ENCODE measurements at places on chromosomes 12 and 14.

- DNase-seq: no peak
Observed at GRCh38 chr14:53872681-53873089, 83.9 kb downstream of the BMP4 start.

GRCh38 chr12:65497660-65498059 lies 219.2 kb downstream of the MSRB3 start:
- no peak for DNase-seq

GRCh38 chr12:71436696-71437095 lies 2.9 kb upstream of the LGR5 start:
- DNase-seq: no peak

DNA sequence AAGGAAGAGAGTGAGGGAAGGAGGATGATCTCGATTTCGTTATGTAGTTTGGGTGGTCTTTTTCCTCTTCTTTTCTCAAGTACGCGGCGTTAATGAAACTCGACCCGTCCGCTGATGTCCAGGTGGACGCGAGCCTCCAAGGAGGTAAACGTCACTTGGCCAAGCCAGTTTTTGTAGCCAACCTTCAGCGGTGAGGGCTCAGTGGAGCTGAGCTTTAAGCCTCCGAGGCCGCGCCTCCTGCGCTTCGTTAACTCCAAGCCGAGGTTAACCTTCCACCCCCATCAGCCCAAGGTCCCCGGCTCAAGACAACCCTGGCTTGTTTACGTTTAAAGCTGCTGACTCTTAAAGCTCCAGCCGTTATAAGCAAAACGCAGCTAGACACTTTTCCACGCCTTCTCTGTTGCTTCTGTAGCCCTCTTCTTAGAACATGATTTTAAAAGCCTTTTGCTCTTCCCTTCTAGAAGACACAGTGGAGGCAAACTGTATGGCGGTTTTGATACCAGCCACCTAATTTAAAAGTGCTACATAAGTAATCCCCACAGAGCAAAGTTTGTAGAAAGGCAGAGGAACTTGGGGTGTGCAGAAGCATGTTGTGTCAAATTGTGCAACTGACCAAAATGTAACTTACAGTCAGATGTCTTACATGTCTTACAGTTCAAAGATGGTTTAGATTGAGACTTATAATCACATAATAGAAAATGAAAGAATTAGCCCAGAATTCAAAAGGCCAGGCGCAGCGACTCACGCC lies 923 bp upstream of the ITPR2 start:
- no peak for DNase-seq

DNA sequence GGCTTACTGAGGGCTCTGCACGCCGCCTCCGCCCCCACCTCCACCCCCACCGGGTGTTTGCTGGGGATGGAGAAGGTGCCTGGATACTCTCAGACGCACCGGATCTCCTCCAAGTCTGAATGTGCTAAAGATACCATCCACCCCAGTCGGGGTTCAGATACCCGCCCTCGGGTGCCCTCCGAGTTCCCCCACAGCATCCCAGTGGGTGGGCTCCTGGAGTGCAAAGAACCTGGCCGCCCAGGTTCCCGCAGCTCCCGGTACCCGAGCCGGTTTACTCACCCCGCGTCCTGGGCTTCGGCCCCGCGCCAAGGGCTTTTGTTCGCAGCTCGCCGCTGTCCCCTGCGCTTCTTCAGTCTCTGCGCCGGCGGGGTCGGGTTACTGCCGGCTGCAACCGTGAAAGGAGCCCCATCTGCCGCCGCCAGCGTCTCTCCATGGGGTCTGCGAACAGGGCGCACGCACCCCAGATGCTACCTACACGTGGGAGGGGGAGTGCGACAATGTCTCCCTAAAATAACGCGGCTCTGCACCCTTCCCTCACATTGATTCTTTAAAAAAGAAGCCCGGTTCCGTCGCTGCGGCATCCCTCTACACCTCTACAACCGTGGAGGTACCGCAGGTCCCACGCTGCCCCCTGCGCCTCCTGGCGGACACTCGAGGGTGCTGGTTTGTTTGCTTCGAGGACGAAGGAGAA lies at the start of gene CCDC177:
Gene CCDC177, minus strand, starts transcription at position 609 of the 691 bp plus-strand sequence. CDS start 1,249 bp downstream, outside the sequence.
- peak; percentile 66 for DNase-seq

GRCh38 chr12:66244446-66244845 lies 55.4 kb downstream of the IRAK3 start:
- no peak for DNase-seq

GRCh38 chr14:68801631-68802030 lies 8.8 kb upstream of the ZFP36L1 start:
- no peak for DNase-seq

DNA sequence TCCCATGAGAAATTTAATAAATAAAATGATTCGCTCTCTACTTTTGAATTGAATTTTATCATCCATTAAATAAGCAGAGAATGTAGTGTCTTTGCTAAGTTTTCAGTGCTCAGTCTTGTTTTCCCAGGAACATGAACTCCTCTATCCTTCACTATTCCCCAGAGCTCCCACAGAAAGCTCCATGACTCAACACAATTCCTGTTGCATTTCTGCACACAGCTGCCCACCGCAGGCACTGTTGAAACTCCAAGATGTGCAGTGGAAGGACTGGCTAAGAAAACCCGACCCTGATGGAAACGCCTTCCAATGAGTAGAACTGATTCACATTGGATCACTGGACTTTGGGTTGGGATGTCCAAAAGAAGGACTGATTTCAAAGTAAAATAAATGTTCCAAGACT lies 202.4 kb upstream of the AMIGO2 start:
- DNase-seq: no peak

GRCh38 chr12:58616618-58617017 lies 303.7 kb downstream of the LRIG3 start:
- DNase-seq: no peak

GRCh38 chr12:14741153-14741552 lies 44.8 kb upstream of the GUCY2C start:
- DNase-seq: no peak

GRCh38 chr12:108099073-108099472 lies 30.0 kb upstream of the WSCD2 start:
- no peak for DNase-seq

DNA sequence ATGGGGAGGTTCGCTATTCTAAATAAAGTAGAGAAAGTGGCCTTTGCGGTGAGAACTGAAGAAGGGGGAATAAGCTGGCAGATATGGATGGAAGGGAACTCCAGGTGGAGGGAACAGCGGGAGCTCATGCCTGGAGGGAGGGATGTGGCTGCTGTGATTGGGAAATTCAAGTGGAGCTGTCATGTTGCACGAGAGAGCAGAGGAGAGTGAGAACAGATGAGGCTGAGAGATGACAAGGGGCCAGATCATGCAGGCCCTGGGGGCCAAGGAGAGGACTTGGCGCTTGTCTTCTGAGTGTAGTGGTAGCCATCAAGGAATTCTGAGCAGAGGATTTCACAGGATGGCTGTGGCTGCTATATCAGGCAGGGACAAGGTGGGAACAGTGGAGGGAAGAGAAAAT lies 35.0 kb downstream of the TGFB3 start:
- no peak for DNase-seq

DNA sequence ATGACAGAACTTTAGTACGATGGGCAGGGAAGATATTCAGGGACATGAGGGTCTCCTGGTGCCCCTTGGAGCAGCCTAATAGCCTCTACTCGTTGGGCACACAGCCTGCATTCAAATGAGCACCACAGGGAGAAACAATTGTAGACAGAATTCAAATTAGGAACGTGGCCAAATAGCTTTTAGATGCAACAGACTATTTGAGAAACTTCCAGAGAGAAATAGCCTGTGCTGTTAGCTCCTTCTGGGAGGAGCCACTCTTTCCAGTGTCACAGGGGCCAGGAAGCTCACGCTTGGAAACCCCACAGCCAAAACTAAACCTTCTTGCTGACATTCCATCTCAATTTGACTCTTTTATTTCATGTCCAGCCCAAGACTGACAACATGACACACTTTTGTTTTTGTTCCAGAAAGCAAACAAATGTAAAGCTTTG lies 114.5 kb downstream of the RPAP3 start:
- DNase-seq: no peak

DNA sequence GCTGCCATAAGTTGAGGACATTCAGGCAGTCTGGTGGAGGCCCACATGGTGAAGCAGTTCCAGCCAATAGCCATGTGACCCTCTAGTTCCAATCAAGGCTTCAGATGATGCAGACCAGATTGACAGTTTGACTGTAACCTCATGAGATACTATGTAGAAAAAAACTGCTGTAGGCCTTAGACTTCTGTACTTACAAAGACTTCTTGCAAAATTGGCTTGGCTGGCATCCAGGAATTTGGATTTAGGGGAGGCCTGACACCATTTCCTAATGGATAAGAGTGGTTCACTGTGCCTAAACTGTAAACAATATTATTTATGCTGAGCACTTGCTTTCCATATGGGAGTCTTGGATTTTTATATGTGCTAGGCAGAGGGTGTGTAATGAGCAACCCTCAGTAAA lies 76.4 kb downstream of the RGS6 start:
- no peak for DNase-seq

- no peak for DNase-seq
Observed at GRCh38 chr12:92539976-92540781, 162.6 kb upstream of the PLEKHG7 start.

- no peak for DNase-seq
Observed at GRCh38 chr14:67630186-67630585, 10.5 kb downstream of the ARG2 start.

GRCh38 chr12:43742106-43742505 lies 16.5 kb downstream of the PUS7L start:
- DNase-seq: no peak

GRCh38 chr14:58091883-58092630 lies 60.0 kb downstream of the ARMH4 start:
- DNase-seq: no peak

GRCh38 chr14:93977790-93978581 lies 1.6 kb upstream of the ASB2 start:
- peak; percentile 63 for DNase-seq

GRCh38 chr12:68291396-68292036 lies 38.1 kb upstream of the IL22 start:
- DNase-seq: no peak

- peak; percentile 55 for DNase-seq
Observed at GRCh38 chr12:1634590-1635191, 5.7 kb downstream of the WNT5B start.

- DNase-seq: no peak
Observed at GRCh38 chr12:40566271-40566670, 126.0 kb upstream of the CNTN1 start.

DNA sequence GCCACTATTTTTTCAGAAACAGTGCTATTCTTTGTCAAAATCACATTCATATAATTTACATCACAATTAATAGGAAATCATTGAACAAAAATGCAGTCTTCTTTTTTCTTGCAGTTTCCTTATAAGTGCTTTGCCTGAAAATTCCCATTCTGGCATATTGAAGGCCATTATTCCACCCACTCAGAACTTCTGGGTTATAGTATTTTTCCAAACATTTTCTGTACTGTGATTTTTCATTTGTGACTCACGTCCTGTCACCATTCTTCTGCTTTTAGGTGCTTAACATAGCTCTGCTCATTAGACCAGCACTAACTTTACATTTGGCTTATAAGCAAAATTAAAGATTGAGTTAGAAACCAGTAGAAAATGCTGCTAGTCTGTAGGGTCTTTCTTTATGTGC lies 241.0 kb upstream of the NPAS3 start:
- no peak for DNase-seq

DNA sequence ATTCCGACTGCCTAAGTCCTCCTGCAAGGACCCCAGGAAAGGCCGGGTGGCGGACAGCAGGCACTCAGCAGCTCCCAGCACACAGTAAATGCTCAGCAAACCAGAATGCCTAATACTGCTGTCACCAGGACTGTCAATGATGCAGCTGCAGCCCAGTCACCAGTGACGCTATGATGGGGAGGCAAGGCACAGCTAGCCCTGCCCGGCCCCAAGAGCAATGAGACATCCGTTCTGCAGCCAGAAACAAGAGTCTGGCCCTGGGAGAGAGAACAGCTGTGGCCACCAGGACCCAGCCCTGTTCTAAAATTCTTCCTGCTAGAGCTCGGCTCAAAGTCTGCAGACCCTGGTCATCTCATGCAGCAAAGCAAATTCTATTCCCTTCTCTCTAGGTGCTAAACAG lies 69.8 kb downstream of the NCOR2 start:
- no peak for DNase-seq

- no peak for DNase-seq
Observed at GRCh38 chr12:122869207-122869973, 26.5 kb downstream of the VPS37B start.

- no peak for DNase-seq
Observed at GRCh38 chr12:116820064-116820656, 61.1 kb downstream of the HRK start.

DNA sequence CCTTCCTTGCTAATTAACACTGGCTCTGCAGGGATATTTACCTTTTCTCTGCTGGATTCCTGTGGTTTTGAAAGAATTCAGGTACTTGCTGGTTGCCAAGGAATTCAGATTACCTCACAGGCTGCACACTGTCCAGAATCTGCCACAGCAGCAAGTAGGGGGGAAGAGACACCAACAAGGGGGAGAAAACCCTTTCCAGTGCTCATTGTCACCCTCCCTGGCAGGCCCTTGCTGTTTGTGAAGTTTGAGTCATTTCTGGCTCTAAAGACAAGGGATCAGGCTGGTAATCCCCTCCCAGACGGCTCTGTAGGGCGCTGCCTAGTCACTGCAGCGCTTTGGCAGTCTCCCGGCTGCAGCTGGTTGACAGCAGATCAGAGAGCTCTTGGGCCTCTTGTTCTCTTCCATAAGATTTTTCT lies 50.8 kb downstream of the TTLL5 start:
- no peak for DNase-seq

GRCh38 chr14:94364964-94365363 lies 23.4 kb downstream of the SERPINA1 start:
- no peak for DNase-seq

DNA sequence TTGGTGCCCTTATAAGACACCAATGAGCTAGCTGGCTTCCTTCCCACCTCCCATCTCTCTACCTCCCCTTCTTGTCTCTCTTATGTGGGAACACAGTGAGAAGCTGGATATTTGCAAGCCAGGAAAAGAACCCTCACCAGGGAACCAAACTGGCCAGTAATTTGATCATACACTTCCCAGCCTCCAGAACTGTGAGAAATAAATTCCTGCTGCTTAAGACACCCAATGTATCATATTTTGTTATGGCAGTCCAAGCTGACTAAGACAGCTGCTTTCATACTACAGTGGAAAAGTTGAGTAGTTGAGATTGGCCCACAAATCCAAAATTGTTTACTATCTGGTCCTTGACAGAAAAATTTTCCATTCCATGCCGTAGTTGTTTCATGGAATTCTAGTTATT lies 269.0 kb downstream of the KCNH5 start:
- DNase-seq: no peak

DNA sequence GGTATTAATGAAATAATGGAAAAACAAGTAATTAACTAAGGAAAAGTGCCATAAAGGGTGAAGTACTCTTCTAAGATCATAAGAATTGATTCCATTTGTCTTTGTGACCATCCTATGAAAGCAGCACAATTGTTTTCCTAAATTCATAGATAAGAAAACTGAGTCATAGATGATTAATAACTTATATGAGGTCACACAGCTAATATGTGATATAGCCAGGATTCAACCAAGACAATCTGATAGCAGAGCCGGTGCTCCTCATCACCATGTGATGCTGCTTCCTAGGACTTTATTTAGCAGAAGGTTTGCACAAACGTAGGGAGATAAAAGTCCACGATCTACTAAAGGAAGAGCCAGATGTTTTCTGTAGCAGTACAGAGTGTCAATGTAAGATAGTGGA lies 181.5 kb upstream of the SYT1 start:
- DNase-seq: no peak

- DNase-seq: no peak
Observed at GRCh38 chr14:81062816-81063215, 107.4 kb downstream of the TSHR start.
